Stimulated activated CD8-positive, alpha-beta memory T cell treated with anti-CD3 and anti-CD28 coated beads, Interleukin-4, amount 100 ng/mL, for 4 hours (primary cell): ENCODE measurements at places on chromosomes 3 and 15.

DNA sequence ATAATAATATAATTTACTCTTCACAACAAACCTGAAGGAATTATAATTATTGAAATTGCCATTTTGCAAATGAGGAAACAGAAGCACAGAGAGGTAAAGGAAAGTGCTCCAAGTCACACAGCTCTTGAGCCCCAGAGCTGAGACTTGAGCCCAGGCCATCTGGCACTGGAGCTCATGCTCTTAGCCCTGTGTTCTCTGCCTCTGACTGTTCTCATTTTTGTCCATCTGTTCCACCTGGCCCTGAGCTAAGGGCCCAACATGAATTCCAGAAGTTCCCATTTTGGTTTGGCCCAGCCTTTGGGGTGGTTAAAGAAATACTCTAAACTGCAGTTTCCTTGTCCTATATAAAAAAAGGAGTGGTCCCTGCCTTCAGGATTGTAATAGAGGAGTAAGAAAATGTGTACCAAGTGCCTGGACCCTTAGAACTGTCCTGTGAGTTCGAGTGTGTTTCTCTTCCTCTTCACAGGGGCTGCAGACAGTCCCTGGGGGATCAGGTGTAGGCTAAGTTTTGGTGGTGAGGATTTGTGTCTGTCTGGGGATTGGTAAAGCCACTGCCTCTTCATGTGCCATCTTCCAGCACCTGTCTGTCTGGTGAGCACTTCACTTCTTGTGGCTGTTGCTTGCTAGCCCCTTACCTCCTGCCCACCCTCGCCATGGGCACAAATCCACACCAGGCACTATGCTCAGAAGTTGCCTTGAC, 91.8 kb downstream of the DNAJB8 start:
- DNase-seq: no peak

DNA sequence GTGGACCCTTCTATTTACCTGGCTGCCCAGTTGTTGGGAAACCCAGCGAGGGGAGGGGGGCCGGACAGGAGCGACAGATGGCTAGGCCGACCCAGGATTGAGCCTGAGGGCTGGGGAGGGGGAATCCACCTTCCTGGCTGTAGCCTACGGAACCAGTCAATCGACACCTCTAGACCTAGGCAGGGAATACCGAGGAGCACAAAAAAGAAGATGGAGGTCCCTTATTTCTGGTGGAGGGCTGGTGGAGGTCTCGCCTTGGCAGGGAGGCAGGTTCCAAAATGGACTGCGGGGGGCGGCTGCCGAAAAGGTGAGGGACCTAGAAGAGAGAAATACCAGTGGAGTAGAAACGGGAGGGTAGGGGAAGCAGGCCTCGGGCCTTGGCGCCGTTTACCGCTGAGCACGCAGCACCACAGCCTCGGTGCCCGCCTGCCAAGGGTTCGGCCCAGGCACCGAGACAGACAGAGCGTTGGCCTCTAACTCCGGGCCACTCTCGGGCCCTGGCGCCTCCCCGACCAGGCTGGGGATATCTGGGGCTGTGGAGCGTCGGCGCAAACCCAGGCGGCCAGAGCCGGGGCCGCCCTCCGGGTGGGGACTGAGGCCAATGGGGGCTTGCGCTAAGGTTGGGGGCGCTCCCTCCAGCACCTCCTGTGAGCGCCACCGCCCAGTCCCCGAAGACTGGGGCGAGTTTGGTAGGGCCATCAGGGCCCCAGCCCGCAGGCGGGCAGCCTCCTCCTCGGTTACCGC, 1.6 kb downstream of the ANKRD63 start:
- no peak for DNase-seq

DNA sequence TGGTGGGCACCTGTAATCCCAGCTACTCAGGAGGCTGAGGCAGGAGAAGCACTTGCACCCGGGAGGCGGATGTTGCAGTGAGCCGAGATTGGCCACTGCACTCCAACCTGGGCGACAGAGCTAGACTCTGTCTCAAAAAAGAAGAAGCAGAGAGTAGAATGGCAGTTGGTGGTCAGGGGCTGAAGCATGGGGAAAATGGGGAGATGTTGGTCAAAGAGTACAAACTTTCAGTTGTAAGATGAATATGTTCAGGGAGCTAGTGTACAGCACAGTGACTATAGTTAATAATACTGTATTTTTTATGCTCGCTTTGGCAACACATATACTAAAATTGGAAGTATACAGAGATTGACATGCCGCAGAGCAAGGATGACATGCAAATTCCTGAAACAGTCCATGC, 41.5 kb downstream of the PCNP start:
- DNase-seq: no peak

DNA sequence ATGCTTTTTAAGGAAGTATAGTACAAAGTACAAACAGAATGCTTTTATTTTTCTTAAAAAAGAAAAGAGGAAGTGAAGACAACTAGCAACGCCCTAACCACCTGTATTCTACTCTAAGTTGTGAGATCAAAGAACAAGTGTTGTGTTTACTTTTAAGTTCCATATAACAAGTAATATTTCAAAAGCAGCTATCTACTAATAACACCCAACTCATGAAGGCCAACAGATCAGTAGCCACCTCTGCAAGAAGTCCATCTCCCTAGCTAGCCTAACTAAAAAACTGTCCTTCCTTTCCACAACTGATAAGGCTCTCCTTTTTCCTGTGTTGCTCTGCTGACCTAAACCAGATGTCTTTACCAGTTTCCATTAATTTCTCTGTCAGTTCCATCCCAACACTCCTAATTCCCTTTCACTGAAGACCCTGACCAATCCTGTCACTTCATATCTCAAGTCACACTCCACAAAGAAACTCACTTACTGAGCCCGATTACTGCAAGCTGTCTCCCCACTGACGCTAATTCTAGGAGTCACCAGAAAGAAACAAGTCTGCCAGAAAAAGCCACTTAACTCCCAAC, 26.9 kb downstream of the PHC3 start:
- DNase-seq: no peak

DNA sequence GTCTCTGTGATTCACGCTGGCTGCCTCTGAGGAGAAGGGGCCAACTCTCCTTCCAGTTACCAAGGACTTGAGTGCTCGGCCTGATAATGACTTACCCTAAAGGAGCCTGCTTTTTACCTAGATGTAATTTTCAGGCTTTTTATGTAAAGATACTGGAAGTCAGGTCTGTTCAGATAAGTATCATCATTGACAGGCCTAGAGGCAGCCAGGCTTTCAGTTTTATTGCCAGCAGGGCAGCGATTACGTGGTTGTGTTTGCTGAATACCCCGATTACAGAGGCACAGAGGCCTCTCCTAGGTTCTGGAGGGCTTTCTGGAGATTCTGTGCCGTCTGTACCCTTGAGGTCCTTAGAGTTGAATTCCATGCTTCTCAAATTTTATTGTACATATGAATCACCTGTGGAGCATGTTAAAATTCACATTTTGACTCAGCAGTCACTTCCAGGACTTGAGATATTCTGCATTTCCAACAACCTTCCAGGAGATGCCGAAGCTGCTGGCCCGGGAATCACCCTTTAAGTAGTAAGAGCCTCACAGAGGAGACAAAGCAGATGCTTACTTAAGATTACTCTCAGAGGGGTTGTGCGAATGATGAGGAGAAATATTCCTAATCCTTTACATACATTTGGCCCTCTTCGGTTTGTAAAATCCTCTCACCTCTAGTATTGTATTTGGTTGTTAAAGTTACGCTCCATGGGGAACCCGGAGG, 160.1 kb upstream of the BHLHE40 start:
- DNase-seq: no peak

GRCh38 chr3:125003369-125003853, 52.4 kb downstream of the HEG1 start:
- no peak for DNase-seq

GRCh38 chr3:42119561-42120355, 28.6 kb downstream of the TRAK1 start:
- no peak for DNase-seq

- no peak for DNase-seq
Observed at GRCh38 chr3:114445233-114445632, 151.4 kb downstream of the TIGIT start.

DNA sequence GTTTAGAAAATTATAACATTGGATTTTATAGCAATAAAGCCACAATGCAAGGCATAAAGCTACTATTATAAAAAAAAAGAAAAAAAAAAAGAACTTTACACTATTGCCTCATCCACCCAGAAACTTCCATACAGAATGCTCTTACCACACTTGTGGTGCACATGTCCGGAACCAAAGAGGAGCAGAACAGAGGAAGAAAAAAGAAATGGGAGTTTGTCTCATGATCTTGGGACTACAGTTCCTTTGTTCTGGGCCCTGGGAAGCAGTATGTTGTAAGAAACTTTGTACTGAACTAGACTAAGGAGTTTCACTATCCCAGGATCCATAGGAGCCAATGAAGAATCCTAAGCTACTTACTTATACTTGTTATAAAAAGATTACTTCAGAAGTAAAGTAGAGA, 36.1 kb downstream of the FMN1 start:
- DNase-seq: no peak

DNA sequence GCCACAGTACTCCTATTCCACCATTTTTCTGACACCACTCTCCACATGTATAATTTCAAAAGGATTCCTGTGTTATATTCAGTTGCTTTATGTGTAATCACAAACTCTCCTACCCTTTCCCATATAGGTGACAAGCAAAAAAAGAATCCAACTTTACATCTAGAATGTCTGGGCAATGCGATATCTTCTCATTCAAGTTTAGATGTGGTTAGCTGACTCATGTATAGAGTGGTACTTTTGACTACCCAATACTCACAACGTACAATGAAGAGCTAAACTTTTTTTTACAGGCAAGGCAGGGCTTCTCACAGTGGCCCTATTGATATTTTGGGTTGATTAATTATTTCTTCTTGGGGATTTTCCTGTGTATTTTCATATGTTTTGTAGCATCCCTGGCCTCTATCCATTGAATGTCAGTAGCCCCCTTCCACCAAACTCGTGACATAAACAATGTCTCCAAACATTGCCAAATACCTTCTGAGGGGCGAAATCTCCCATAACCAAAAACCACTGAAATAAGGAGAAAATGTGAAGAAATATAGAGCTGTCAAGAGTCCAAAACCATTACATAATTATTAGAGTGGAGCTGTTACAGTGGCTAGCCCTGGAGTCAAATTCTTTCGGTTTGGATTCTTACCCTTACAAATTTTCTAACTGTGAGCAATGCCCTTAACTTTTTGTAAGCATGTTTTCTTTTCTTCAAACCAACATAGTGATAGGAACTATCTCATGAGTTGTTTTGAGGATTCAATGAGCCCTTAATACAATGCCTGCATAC, 342.6 kb downstream of the NSUN3 start:
- no peak for DNase-seq

DNA sequence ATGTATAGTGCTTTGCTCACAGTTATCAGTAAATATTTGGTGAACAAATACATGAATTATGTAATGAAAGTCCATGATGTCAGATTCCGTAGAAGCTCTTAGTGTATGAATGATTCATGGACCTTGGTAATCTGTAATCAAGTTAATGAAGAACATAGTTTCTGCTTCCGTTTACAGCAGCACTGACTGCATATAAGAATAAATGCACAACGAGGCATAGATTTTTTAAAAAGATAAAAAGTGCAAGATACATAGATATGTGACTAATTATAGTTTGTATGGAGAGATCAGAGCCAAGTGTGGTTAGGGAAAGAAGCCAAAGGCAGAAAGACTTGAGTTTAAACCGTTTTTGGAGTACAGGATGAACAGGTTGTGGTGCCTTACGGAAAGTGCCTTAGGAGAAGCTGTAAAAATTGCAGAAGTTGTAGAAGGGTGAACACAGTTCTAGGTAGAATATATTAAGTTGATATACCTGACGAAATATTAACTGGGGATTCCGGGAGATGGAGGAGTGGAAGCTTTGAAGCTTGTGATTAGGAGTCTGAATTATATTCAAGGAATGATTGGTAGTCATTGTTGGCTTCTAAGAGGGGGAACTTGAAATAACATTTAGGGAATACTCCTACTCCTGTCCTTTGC, 293.1 kb downstream of the NLGN1 start:
- no peak for DNase-seq

- no peak for DNase-seq
Observed at GRCh38 chr15:54131410-54131809, 153.2 kb downstream of the UNC13C start.

DNA sequence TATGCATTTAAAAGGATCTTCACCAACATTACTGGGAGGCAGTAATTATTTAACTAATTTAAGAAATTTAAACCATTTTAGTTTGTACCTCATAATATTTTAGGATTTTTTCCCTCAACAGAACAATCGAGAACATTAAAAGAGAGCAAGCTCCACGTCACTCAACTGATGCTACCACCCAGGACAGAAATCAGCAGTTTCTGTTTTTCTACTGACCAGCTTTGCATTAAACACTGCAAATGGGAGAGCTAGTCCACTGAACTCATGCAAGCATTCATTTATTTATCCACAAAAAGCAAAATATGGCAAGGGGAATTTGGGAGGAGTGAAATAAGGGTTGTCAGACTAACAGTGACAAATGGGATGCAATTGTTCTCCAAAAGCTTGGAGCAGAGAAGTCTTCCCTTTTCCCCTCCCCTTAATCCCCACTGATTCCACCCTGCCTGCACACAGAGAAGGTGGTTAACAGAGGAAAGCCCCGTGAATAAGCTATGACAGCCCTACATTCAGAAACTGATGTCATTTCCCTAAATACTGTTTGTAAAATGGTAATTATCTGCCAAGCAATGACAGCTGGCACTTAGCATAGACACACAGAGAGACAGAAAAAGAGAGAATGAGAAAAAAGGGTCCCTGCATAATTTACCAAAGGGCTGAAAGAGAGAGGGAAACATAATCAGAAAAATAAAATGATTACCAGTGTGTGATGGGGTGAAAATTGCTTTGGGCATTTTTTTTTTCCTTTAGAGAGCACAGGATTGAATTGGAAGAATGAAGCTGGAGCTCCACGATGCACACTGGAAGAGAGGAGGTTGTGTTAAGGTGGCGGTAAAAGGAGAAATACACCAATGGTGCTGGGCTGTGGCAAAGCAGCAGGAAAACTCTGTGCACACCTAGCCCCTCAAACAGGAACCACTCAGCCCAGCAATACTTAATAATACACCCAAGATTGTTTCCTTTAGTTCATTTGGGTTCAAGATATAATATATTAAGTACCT, 777.4 kb downstream of the TUSC7 start:
- DNase-seq: no peak

DNA sequence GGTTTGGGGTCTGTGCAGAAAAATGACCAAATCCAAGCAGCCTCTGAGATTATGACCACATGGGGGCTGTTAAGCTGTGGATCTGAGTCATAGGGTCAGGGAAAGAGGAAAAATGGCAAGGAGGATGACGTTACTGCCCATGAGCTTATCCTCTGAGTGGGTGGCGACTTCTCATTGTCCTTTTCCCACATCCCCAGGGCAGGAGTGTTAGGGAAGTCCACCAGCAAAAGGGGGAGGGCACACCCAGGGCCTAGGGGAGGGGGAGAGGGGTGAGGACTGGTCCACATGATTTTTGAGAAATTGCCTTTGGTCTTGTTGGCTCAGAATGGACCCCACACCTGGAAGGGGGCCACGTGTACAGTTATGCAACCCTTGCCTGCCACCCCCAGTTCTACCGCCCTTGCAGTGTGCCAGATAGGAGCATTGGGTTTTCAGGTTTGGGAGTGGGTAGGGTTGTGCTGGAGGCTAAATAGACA, 2.6 kb downstream of the CD276 start:
- no peak for DNase-seq

GRCh38 chr3:49171775-49172500, 540 bp downstream of the KLHDC8B start:
- no peak for DNase-seq

GRCh38 chr3:159645874-159646273, 342.8 kb upstream of the IL12A start:
- DNase-seq: no peak

- no peak for DNase-seq
Observed at GRCh38 chr15:57662802-57663201, 43.7 kb upstream of the POLR2M start.
